ENCODE measurements at places on chromosomes 6 and 20. TPM values are rescaled to one million over a fixed set of nuclear protein-coding genes. Genes with fewer than 3 reads are reported as not detected.

Gene KIF25
- total RNA-seq = 1.1 TPM

DNA sequence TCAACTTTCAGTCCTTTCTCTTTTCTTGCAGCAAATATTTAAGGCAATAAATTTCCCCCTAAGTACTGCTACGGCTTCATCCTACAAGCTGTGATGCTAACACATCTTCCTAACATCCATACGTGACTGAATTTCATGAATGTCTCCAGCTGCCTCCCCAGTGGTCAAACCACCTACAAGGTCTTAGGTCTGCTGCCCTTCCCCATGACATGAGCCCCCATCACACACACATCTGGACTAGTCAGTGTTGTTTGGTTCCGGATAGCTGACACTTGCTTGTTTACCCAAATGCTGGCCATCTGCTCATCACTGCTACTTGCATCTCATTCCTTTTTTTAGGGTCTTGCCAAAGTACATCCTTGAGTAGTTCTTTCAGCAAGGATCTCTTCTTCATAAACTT, 14.6 kb downstream of the RRBP1 start:
- H3K36me3 ChIP-seq = 0 out of 2 replicates have a peak, but pooled peaks cover under 1% of the 10 kb centered on the region
- no peaks in the 10 kb centered on the region for H3K27me3 ChIP-seq
- no peak overlapping the region for H3K4me3 ChIP-seq
- peaks cover 82% of the 10 kb centered on the region for H3K4me1 ChIP-seq

Gene OR2H1
- total RNA-seq = not detected

DNA sequence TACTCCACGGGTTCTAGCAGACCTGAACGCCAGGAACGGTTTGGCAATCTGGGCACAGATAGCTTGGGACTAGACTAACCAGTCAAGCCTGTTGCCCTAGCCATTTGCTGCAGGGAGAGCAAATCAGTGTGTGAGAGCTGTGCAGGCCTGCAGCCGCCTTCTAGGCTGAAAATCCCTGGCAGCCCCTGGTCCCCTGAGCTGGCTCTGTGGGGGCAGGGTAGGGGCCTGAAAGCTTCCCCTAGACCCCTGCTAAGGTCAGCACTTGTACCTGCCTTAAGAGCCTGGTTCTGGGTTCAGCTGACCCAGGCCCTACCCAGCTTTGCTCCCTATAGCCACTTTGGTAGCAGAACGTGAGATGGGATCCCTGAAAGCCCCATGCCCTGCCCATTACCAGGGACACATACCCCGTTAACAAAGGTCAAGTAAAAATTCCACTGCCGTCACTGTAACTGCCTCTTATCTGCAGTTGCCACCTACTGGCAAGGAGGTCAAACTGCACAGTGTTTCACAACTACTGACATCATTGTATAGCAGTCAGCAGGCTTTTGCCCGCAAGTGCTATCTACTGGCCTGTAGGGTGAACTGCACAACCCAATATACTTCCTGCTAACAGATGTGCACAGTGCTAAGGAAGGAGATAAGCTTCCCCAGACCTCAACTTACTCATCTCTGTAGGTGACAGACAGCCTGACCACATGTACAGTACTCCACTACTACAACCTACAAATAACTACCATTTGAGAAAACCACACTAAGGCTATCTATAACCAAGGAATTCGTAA, 95.1 kb upstream of the OLIG3 start:
- H3K4me3 ChIP-seq = no peak overlapping the region
- H3K27me3 ChIP-seq = no peaks in the 10 kb centered on the region
- no peak overlapping the region for H3K27ac ChIP-seq
- H3K4me1 ChIP-seq = peaks cover 23% of the 10 kb centered on the region
- peak; percentile 63 for DNase-seq

Gene HSPA12B
- total RNA-seq = 6.3 TPM

Gene SLPI
- 0.74 TPM for total RNA-seq

- no peak overlapping the region for H3K27ac ChIP-seq
- no peaks in the 10 kb centered on the region for H3K27me3 ChIP-seq
- DNase-seq = no peak
- H3K4me1 ChIP-seq = peaks cover 14% of the 10 kb centered on the region
These were observed 98.2 kb upstream of the HDGFL1 start for GRCh38 chr6:22471132-22471690.

Gene EPHA7
- total RNA-seq = 9.6 TPM

- H3K36me3 ChIP-seq = peaks cover 14% of the 10 kb centered on the region
- H3K4me1 ChIP-seq = peaks cover 15% of the 10 kb centered on the region
- DNase-seq = no peak
- H3K27me3 ChIP-seq = peaks cover 4% of the 10 kb centered on the region
These were observed 43.4 kb upstream of the SPTLC3 start for GRCh38 chr20:12965212-12965869.

DNA sequence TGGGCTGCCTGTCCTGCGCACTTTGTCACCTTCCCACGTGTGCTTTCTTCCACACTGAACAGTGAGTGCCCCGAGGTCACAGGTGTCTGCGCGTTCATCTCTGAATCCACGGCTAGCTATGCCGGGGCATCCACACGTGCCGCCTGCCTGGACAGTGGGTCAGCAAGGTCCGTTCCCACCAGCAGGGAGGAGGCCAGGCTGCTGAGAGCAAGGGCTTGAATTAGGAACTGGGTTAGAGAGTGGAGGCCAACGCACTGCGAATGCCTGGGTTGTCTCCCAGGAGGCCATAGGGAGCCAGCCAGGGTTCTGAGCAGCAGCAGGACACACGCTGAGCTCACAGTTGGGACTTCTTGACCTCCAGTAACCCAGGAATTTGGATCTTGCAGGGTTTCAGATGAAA, 248.1 kb downstream of the TAF4 start:
- H3K4me3 ChIP-seq = no peak overlapping the region
- H3K36me3 ChIP-seq = no peaks in the 10 kb centered on the region
- peaks cover 9% of the 10 kb centered on the region for H3K27me3 ChIP-seq
- H3K4me1 ChIP-seq = no peaks in the 10 kb centered on the region
- no peak for DNase-seq

Gene CLVS2
- total RNA-seq = 0.46 TPM

GRCh38 chr20:57422254-57422653, 31.1 kb downstream of the RBM38 start:
- H3K27me3 ChIP-seq = no peaks in the 10 kb centered on the region
- H3K27ac ChIP-seq = no peak overlapping the region
- peaks cover 15% of the 10 kb centered on the region for H3K4me1 ChIP-seq
- no peaks in the 10 kb centered on the region for H3K36me3 ChIP-seq
- DNase-seq = no peak

GRCh38 chr20:54717983-54718382, 242.6 kb downstream of the DOK5 start:
- no peak for DNase-seq
- no peak overlapping the region for H3K27ac ChIP-seq
- H3K27me3 ChIP-seq = peaks cover 10% of the 10 kb centered on the region
- H3K36me3 ChIP-seq = peaks cover 61% of the 10 kb centered on the region
- H3K4me3 ChIP-seq = no peak overlapping the region
- no peaks in the 10 kb centered on the region for H3K4me1 ChIP-seq
